ENCODE measurements at places on chromosomes 2 and 18.

- DNase-seq: no peak
These were observed 47.1 kb downstream of the NEDD4L start for GRCh38 chr18:58091099-58091611.

GRCh38 chr18:46423226-46423805, 233.7 kb downstream of the LOXHD1 start:
- no peak for DNase-seq

- no peak for DNase-seq
These were observed 27.7 kb downstream of the TMEM182 start for GRCh38 chr2:102789349-102790090.

- no peak for DNase-seq
These were observed 20.0 kb downstream of the KCNIP3 start for GRCh38 chr2:95317123-95317500.

DNA sequence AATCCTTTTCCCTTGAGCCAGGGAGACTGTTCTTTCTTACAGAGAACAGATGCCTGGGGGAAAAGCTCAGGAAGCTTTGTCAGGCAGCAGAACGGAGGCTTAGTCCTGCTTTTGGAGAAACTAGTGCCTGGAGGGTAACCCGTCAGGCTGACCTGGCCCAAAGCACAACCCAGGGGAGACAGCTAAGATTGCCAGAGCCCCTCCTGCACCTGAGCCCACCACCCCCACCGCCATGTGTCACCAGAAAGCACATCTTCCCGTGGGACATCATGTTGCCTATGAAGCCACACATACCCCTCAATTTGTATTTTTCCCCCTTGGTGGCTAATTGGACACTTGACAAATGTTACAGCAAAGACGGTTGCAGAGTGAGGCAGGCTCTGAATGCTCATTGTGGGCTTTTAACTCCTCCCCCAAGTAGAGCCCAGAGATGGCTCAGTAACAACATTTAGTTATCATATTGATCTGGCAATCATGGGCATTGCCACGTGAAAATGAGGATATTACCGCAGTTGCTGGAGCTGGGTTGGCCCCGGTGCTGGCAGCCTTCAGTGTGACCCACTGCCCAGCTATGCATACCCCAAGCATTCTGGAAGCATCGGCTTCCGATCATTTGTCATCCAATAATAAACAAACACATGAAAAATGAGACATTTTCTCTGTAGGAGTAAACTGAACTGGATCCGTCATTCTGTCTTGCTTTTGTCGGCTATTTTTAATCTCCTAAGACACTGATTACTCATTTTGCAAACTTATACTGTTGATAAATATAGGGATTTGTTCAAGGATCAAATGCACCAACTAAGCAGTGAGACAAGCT, 229.5 kb downstream of the ATAD2B start:
- no peak for DNase-seq

GRCh38 chr2:86617738-86618137, 5.9 kb downstream of the RNF103 start:
- DNase-seq: no peak

- no peak for DNase-seq
These were observed 35.8 kb upstream of the PTPN4 start for GRCh38 chr2:119723784-119724467.

DNA sequence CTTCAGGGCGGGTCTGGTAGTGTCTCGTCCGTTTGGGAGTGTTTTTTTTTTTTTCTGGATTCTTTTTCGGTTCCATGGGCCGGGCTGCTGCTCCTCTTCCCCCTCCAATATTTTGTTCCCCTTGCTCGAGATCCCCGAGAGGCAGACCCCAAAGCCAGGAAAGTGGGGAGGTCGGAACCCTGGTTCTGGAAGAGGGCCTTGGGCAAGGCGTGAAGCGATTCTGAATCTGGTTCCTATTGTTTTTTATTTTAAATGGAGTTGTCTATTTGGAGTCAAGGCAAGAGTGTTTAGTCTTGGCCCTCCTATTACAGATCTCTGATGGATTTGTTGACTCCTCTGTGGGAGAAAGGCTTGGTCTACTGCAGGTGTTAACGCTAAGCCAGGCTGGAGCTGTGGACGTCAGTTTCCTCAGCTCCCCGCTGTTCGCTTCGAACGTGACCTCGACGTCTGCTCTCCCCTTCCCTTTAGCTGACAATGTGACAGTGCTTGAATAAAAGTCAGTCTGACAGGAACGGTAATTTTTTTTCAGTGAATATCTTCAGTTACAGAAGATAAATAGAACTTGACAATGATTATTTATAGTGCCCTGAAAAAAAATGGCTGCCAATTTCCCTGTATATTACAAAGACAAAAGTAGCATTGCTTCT, 683 bp upstream of the DNAJC27 start:
- DNase-seq: no peak

DNA sequence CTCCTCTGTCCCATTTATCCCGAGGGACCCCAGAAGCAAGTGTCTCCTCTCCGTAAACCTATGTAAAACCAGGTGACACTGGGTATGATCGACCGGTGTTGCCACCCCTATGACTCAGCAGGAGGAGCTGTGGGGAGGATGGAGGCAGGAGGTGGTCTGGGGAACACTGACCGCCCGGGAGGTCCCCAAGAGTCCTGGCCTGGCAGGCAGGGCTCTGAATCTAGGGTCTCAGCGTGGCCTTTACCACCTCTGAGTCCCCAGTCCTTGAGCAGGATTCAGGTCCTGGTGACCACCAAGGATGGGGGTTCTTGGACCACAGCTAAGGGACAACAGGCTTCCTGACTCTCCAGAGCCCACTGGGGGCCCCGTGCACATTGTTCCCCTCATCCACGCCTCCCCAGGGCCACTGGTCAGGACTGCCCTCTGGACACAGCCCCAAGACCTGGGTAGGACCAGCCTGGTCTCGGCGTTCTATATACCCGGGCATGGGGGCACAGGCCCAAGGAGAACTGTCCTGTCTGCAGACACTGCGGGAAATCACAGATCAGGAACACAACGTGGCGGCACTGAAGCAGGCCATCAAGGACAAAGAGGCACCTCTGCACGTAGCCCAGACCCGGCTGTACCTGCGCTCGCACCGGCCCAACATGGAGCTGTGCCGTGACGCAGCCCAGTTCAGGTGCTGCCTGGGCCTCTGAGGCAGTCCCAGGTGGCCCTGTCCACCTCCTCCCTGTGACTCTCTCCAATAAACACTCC, 4.0 kb downstream of the TEKT4 start:
- DNase-seq: no peak

DNA sequence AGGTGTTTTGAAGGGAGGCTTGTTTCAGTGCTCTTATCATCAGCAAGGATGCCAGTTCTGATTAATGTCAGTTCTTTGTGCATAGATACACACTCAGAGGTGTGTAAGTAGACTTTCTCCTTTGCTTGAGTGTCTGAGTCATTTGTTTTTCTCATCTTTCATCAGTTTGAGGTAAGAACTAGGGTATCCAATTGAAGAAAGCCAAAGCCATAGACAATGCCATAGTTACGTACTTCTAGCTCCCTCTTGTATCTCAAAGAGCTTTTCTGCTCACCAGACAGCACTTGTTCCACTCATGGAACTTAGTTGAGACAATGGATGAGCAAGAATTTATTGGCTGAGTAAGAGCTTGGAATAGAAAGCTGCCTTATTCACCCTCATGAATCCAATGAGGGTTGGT, 520.1 kb downstream of the PIK3C3 start:
- DNase-seq: no peak

Measured in activated CD4-positive, alpha-beta T cell treated with anti-CD3 and anti-CD28 coated beads for 1 hour (primary cell).